ENCODE measurements at places on chromosomes 6 and 20. TPM values are rescaled to one million over a fixed set of nuclear protein-coding genes. Genes with fewer than 3 reads are reported as not detected.
A peak's percentile ranks its signal among the peaks of the same experiment; 100 is the strongest.

Gene PRR18
- not detected for total RNA-seq

GRCh38 chr6:56009636-56010035 lies 134.2 kb upstream of the BMP5 start:
- no peak overlapping the region for H3K4me3 ChIP-seq
- no peaks in the 10 kb centered on the region for H3K27me3 ChIP-seq
- no peaks in the 10 kb centered on the region for H3K4me1 ChIP-seq
- no peak for DNase-seq
- no peaks in the 10 kb centered on the region for H3K36me3 ChIP-seq
- H3K27ac ChIP-seq = no peak overlapping the region

GRCh38 chr6:26243752-26244151 lies 121.2 kb upstream of the BTN3A2 start:
- peak; percentile 26 for DNase-seq
- no peaks in the 10 kb centered on the region for H3K36me3 ChIP-seq
- H3K4me1 ChIP-seq = peaks cover 16% of the 10 kb centered on the region
- H3K27ac ChIP-seq = no peak overlapping the region
- no peak overlapping the region for H3K4me3 ChIP-seq
- no peaks in the 10 kb centered on the region for H3K27me3 ChIP-seq

DNA sequence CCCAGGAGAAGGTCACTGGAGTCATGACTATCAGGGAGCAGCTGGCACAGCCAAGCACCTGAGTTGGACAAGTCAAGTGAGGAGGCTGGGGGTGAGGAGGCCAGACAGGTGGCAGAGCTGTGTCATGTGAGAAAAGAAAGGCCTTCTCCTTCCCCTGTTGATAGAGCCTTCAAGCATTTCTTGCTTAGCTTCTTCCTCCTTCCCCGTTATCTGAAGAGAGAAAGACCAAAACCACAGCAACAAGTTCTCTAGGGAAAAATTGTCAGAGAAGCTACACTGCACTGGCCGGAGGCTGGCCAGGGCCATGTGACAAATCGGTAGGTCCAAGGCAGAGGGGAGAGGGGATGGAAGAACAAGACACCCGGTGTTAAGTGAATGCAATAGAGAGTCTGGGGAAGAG lies 202.1 kb upstream of the PRDM1 start:
- H3K27me3 ChIP-seq = no peaks in the 10 kb centered on the region
- no peaks in the 10 kb centered on the region for H3K4me1 ChIP-seq
- no peaks in the 10 kb centered on the region for H3K36me3 ChIP-seq
- H3K27ac ChIP-seq = no peak overlapping the region
- H3K4me3 ChIP-seq = no peak overlapping the region
- no peak for DNase-seq

DNA sequence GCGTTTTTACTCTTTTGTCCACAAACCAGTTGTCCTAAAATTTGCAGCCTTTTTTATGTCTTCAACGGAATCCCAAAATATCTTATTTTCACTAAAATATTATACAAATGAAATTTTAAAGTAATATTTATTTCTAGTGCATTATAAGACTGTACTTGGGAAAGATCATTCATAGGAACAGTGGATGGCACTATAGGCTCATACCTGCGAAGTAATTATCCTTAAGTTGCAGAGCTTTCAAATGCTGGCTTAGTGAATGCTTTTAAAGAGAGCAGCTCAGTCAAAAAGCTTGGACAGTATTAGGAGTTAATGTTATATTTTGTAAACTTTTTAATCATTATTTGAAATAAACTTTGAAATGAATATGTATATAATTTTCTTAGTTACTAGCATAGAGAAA lies 254.9 kb downstream of the CDKAL1 start:
- H3K4me1 ChIP-seq = no peaks in the 10 kb centered on the region
- H3K27me3 ChIP-seq = no peaks in the 10 kb centered on the region
- DNase-seq = no peak

DNA sequence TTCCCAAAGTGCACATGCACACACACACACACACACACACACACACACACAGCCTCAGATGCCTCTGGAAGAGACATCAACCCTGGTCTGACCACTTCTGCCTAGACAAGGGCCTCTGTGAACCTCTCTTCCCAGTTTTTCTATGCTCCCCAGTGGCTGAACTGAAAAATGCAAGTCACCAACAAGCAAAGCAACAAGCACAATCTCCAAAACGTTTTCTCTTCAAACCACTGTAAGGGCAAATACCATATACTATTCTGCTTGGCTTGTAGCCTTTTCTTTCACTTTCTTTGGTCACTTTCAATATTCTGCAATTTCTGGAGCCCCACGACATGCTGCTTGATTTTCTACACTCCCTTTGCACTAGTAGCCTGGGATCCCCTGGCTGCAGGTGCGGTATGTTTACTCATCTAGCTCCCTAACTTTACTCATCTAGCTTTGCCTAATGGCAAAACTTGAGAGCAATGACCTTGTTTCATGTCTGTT lies 121.4 kb upstream of the DST start:
- no peak overlapping the region for H3K4me3 ChIP-seq
- no peaks in the 10 kb centered on the region for H3K36me3 ChIP-seq
- H3K27ac ChIP-seq = no peak overlapping the region
- DNase-seq = peak; percentile 61

Measured in PC-3 (cell line).